ENCODE measurements at places on chromosomes 5 and 9. TPM values are rescaled to one million over a fixed set of nuclear protein-coding genes. Genes with fewer than 3 reads are reported as not detected.

RNF183 gene
- not detected for total RNA-seq

KLF9 gene
- total RNA-seq: 17.3 TPM

TMC1 gene
- 0.33 TPM for total RNA-seq

CER1 gene
- total RNA-seq: not detected

SQSTM1 gene
- total RNA-seq: 470 TPM

APC gene
- 67.9 TPM for total RNA-seq

ITGA2 gene
- 159 TPM for total RNA-seq

TSSK1B gene
- under 0.01 TPM for total RNA-seq

PCDHGA3 gene
- total RNA-seq: 0.86 TPM

C9 gene
- total RNA-seq: not detected

TTC16 gene
- total RNA-seq: not detected

PCDHA12 gene
- total RNA-seq: under 0.01 TPM

Measured in vein endothelial cell (primary cell).